GM13976 (cell line): ENCODE measurements at places on chromosomes 13 and 19.

- DNase-seq: no peak
These were observed 16.7 kb downstream of the ZNF556 start for GRCh38 chr19:2883686-2884439.

DNA sequence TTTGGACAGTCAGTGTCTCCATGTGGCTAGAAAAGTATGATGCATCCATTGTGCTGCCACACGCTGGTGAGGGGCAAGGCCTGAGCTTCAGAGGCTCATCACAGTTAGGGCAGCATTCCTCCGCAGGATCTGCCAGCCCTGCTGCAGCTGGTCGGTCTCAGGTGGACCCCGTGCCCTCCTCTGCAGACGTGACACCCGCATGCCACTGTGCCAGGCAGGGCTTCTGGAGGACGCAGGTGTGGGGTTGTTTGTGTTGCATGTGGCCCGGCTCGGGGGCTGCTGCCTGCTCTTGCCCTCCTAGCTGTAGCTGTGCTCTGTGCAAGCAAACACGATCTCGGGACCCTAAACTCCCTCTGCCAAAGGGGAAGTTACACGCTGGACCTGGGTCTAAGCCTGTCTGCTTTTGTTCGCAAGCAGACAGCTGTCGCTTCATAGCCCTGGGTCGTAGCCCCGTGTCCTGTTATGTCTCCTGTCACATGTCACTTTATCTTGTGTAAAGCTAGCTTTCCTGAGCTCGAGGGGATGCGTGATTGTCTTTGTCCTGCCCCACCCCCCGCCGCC is 45.3 kb downstream of the SLC7A9 start:
- DNase-seq: no peak

- no peak for DNase-seq
These were observed 13.0 kb upstream of the PROZ start for GRCh38 chr13:113145496-113145895.

GRCh38 chr13:32086366-32086765 is 54.8 kb downstream of the FRY start:
- no peak for DNase-seq

DNA sequence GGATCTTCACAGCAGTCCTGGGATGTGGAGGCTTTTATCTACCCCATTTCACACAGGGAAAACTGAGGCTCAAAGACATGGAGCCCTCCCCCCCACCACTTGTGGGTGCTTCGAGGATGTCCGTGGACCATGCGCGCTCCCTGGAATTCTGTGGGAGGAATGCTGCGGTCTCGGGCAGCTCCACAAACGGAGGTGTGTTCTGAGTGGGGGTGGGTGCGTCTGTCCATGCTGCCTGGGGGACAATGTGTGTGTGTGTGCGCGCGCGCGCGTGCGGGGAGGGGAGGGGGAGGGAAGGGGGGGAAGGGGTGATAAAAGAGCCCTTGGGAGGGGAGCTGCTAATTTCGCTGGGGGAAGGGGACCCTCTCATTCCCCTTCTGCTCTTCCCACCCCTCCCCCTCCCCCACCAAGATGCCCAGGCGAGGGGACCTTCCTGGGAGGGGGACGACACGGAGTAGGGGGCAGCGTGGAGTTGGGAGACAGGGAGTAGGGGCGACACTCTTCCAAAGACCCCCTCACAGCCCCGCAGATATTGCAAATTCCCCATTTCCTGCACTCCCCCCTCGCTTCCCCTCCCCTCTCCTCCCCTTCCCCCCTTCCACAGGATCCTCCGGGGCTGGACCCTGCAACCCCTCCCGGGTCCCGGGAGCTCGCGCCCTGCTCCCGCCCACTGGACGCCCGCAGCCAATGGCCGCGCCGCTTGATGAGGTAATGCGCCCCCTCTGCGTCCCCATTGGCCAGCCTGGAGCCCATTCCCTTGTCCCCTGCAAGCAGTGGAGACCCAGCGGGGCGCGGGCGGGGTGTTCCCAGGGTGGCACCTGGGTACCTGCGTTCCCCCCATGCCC is 18.9 kb upstream of the ZNRF4 start:
- DNase-seq: no peak

DNA sequence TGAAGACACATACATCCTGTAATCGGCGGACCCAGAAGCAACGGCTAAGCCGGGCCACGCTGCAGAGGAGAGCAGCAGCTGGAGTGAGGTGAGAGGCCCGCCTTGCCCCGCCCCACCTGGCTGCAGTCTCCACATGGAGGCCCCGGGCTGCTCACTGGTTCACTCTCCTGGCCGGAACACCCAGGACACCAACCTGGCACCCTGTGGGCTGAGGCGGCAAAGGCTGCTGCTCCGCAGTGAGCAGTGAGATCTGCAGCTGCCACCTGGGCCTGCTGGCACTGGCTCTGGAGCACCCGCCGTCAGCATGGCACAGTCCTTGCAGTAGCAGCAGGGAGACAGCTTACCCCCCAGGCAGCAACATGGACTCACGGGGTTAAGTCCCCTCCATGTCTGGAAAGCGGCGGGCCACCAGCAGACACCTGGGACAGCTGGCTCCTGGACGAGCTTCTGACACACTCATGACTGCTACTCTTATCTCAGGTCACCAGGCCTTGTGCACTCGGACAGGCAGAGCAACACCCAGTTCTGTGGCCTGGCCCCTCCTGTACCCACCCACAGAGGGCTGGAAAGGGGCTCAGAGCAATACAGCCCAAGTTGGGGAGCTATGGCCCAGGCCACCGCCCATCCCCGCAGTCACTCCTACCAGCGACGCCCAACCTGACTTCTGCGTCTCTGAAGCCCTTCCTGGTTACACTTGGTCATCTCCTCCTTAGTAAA is 13.2 kb upstream of the KPTN start:
- DNase-seq: no peak

DNA sequence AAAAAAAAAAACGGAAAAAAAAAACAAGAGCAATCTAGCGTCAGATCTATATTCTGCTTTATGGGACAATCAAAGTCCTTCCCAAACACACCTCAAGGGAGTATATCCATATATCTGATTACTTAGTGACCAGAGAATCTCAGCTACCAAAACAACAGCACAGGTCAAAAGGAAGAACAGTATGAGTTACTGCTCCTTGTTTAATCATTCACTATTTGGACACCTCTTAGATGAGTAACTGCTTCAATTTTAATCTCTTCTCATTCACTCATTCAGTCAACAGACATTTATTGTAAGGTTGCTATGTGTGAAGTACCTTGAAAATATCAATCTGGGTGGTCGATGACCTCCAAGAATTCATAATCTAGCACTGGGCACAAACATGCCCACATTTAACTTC is 193.2 kb downstream of the IRS2 start:
- no peak for DNase-seq

DNA sequence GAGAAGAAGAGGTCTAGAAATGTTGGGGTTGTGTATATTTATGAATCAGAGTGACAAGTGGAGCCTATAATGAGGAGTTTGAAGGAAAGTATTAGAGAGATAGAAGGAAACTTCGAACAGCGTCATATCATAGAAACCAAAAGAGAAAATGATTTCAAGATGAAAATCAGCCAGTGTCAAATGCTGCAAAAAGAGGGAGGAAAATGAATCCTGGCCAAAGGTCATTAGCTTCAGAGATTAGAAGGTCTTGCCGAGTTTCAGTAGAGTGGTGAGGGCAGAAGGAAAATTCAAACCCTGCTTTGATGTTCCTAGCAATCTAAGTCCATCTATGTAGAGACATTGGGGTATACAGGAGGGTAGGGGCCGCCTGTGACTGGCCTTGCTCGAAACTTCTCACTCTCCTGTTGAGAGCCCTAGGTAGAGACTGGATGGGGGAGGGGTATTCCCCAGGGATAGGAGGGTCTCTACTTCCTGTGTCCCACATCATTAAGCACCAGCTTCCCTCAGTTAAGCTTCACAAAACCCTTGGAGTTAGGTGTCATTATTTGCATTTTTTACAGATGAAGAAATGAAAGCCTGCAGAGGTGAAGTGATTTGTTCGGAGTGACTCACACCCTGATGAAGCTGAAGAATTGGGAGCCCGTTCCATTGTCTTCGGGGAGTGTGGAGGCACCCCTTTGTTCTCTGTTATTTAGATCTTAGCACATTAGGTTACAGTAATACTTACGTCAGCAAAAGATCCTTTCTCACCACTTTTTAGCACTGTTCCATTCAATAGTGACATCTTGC is 62.8 kb downstream of the FGF9 start:
- no peak for DNase-seq

DNA sequence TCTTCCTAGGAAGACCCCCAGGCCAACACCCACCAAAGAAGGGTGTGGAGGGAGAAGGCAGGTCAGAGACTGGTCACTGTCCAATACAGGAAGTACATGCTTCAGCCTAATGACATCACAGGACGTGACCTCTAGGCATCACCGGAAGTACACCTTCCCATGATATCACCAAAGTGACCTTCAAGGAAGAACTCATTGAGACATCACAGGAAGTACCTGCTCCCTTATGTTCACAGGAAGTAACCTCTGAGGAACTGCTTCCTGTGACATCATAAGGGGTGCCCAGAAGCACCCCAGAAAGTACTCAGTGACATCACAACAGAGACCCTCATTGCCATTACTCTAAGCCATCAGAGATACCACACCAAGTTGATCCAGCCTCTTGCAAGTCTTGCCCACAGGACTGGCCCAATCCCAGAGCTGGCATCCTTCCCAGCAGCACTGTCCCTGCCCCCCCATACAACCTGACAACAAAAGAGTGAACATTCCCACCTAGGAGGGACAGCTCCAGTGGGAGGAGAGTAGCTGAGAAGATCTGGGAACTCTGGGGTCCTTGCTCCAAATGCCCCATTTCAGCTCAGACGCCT is 24.2 kb upstream of the NANOS2 start:
- DNase-seq: no peak

GRCh38 chr19:46716672-46717033 is 261 bp downstream of the PRKD2 start:
- no peak for DNase-seq
